ENCODE measurements at places on chromosomes 6 and 20.

DNA sequence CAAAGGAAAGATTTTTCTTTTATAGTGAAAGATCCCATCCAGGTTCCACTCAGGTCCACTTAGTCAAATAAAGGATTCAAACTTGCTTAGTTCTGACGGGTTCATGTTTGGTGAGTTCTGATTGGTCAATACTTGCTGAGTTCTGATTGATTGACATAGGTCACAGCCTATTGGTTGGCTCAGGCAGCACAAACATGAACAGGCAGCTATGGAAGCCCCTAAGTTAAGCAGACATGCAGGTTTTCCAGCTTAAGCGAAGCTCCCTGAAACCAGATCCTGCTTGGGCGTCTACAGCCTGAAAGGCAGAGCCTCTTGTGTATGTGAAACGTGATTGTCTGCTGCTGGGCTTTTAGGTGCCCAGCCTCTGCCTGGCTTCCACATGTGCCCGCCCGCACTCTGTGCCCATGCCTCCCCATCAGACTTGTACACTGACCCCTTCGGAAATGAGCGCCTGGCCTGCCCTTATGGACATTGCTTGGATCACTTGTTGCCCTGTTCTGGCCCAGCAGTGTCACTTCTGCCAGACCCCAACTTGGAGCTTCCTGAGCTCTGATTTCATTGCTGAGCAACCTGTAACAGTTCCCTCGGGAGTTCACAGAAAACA, 45.4 kb upstream of the ECI2 start:
- no peak for DNase-seq
- no peak overlapping the region for H3K4me3 ChIP-seq
- no peaks in the 10 kb centered on the region for H3K27me3 ChIP-seq
- H3K27ac ChIP-seq, result no peak overlapping the region
- H3K4me1 ChIP-seq, result no peaks in the 10 kb centered on the region

DNA sequence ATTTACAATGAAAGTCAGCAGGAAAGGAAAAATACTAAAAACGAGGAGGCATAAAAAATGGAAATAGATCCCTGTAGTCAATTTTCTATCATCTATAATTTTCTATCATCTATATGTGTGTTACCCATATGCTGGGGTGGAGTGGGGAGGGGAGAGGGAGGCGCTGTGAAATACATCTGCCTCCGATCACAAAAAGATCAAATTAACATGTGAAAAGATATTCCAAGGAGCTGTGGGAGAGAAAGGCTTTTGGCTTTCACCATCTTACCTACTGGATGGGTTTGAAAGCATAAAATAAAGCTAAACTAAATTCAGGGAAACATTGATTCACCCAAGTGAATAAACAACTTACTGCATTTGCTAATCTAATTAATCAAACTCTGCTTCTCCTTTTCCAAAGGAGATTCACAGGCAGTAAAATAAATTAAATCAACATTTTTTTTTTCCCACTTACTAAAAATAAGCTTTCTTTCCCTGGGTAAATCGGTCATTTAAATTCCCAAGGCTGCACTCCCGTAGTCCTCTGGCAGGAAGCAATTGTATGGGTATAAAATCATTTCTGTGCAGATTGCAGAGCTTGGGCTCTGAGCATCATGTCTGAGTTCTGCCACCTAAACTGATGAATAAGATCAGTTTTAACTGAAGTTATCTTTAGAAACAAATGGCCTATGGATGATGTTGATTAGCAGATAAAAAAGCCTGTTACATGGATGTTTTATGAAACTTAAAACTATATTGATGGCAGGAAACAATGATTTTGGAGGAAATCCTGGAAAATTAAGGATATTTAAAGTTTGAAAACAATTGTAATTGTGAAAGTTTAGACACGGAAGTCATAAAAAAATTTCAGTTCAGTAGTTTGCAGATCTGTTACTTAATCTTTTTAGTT, 147.9 kb downstream of the SOX4 start:
- no peak for DNase-seq
- H3K4me1 ChIP-seq, result no peaks in the 10 kb centered on the region
- H3K27me3 ChIP-seq, result no peaks in the 10 kb centered on the region
- H3K36me3 ChIP-seq, result no peaks in the 10 kb centered on the region

DNA sequence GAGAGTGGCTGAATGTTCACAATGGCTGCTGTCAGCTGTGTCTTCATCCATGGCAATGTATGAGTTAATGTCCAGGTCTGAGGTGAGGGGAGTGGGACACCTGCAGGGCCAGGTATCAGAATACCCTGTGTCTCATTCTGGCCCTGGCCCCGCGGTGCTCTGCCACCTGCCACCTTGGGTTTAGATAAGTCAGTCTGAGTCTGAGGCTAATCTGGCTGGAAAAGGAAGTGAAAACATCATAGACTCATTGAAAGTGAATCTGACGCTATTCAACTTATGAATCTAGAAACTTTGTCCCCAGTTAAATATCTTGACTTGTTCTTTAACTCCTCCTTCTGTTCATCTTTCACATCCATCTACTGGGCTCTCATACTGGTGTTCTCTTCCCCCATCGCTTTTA, 267.1 kb upstream of the JAG1 start:
- no peak for DNase-seq
- no peaks in the 10 kb centered on the region for H3K36me3 ChIP-seq
- H3K4me3 ChIP-seq, result no peak overlapping the region
- no peaks in the 10 kb centered on the region for H3K4me1 ChIP-seq
- H3K27me3 ChIP-seq, result no peaks in the 10 kb centered on the region
- H3K27ac ChIP-seq, result no peak overlapping the region

GRCh38 chr6:3228046-3228671, 706 bp upstream of the TUBB2B start:
- peak overlapping the region; percentile 40 for H3K4me3 ChIP-seq
- H3K27me3 ChIP-seq, result peaks cover 61% of the 10 kb centered on the region
- DNase-seq, result no peak

DNA sequence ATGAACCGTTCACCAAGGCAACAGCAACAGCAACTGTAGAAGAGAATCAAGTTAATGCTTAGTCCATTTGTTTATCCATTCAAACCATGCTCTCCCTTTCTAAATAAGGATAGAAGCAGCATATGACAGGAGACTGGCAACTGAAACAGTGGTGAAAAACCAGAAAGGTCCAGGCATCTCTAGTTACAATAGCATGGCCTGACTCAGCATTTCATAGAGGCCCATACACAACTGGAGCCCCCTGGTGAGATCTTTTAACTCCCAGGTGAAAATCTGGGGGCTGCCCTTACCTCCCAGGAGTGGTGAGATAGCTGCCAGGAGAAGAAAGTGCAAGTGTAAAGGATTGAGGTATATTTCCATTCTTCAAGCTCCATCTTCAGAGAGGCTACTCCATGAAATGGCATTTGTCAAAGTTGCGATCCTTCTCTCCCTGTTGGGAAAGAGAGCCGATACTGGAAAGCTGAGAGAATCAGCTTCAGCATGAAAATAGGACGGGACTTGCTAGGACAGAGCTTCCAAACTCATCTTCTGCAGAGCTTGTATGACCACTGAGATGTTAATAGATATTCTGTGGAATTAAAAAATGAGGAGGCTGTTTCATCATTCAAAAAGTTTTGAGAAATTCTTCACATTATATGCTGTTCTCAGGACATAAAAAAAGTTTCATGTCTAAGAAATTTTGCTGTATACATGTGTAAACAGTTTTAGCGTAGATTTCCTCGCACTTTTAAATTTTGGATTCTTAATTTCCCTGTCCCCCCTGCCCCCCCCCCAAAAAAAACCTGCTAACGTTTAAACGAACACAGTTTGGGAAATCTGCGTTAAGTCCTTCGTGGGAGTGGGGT, 10.9 kb upstream of the SLC2A12 start:
- no peaks in the 10 kb centered on the region for H3K36me3 ChIP-seq
- DNase-seq, result no peak
- H3K4me1 ChIP-seq, result no peaks in the 10 kb centered on the region
- no peaks in the 10 kb centered on the region for H3K27me3 ChIP-seq
- no peak overlapping the region for H3K4me3 ChIP-seq

GRCh38 chr6:10256113-10256690, 158.7 kb downstream of the TFAP2A start:
- no peaks in the 10 kb centered on the region for H3K4me1 ChIP-seq
- no peak for DNase-seq
- H3K27me3 ChIP-seq, result no peaks in the 10 kb centered on the region
- H3K36me3 ChIP-seq, result no peaks in the 10 kb centered on the region
- H3K27ac ChIP-seq, result no peak overlapping the region

GRCh38 chr20:57330998-57331397, 1.4 kb downstream of the SPO11 start:
- no peaks in the 10 kb centered on the region for H3K4me1 ChIP-seq
- H3K27me3 ChIP-seq, result peaks cover 7% of the 10 kb centered on the region
- H3K27ac ChIP-seq, result no peak overlapping the region
- no peak overlapping the region for H3K4me3 ChIP-seq
- DNase-seq, result no peak
- H3K36me3 ChIP-seq, result no peaks in the 10 kb centered on the region

DNA sequence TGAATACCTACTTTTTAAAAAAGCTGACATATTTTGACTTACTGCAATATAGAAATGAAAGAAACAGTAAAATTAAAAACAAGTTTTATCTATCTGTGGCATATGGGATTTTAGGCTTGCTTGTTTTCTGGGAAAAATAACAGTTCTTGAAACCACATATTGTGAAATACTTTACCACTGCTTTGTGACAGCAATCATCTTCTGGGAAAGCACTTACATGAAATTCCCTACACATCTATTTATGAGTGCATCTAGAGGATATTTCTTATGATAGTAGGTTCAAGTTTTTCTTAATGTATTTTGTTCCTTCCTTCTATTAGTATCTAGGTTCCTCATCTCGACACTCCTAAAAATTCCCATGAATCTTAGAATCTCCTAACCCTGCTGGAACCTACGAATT, 75.2 kb downstream of the STXBP5 start:
- peaks cover 14% of the 10 kb centered on the region for H3K36me3 ChIP-seq
- no peaks in the 10 kb centered on the region for H3K27me3 ChIP-seq
- no peak for DNase-seq
- H3K4me3 ChIP-seq, result no peak overlapping the region

DNA sequence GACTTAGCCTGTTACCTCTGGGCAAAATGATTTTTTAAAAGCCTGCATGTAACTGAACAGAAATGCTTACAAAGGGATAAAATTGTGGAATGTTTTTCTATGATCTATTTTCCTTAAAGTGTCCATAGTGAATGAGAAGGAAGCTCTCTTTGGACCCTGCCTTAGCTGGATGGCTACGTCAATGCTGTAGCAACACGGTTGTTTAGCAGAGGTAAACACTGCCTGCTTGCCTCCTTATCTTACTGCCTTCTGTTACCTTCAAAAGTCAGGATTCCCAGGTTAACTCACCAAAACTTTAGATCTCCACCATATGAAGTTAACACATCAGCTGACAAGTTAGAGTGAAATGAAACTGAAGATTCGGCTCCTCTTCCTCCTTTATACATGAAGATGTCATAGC, 402.6 kb downstream of the SAMD5 start:
- no peak for DNase-seq
- no peak overlapping the region for H3K4me3 ChIP-seq
- no peaks in the 10 kb centered on the region for H3K4me1 ChIP-seq
- no peaks in the 10 kb centered on the region for H3K36me3 ChIP-seq

DNA sequence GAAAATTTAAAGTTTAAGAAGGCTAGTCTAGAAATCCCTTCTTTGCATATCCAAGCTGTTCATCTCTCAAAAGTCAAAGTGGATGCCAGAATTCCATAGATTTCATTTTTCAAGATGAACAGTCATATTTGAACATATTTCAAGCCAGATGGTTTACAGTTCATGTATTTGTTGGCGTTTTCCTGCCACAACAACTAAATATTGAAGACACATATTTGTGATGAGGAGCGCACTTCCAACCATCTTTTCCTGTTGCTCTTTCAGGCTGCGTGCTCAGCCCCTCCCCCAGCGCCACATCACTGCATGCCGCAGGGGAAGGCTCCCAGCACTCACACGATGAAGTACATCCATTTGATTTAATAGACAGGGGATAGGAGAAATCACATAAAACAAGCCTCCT, 5.9 kb upstream of the NOX3 start:
- no peak overlapping the region for H3K4me3 ChIP-seq
- H3K27me3 ChIP-seq, result no peaks in the 10 kb centered on the region
- no peak for DNase-seq
- H3K36me3 ChIP-seq, result no peaks in the 10 kb centered on the region
- no peaks in the 10 kb centered on the region for H3K4me1 ChIP-seq
- no peak overlapping the region for H3K27ac ChIP-seq

DNA sequence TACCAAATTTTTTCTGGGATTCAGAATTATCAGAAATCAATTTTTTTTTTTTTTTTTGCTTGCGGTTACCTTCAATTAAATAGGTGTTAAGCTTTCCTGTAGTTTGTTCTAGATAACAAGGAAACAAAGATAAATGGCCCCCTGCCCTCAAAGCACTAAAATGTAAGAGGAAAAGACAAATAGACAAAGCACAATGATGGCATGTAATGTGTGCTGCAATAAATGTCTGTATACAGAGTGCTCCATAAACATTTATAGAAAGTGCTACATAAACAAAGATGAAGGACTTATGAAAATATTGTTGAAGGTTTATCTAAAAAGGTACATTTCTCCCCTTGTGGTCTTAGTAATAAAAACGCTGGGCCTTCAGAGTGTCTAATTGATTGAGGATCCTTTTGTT, 384.6 kb downstream of the PKHD1 start:
- no peaks in the 10 kb centered on the region for H3K4me1 ChIP-seq
- no peak overlapping the region for H3K4me3 ChIP-seq
- DNase-seq, result no peak
- H3K27me3 ChIP-seq, result no peaks in the 10 kb centered on the region
- H3K27ac ChIP-seq, result no peak overlapping the region

DNA sequence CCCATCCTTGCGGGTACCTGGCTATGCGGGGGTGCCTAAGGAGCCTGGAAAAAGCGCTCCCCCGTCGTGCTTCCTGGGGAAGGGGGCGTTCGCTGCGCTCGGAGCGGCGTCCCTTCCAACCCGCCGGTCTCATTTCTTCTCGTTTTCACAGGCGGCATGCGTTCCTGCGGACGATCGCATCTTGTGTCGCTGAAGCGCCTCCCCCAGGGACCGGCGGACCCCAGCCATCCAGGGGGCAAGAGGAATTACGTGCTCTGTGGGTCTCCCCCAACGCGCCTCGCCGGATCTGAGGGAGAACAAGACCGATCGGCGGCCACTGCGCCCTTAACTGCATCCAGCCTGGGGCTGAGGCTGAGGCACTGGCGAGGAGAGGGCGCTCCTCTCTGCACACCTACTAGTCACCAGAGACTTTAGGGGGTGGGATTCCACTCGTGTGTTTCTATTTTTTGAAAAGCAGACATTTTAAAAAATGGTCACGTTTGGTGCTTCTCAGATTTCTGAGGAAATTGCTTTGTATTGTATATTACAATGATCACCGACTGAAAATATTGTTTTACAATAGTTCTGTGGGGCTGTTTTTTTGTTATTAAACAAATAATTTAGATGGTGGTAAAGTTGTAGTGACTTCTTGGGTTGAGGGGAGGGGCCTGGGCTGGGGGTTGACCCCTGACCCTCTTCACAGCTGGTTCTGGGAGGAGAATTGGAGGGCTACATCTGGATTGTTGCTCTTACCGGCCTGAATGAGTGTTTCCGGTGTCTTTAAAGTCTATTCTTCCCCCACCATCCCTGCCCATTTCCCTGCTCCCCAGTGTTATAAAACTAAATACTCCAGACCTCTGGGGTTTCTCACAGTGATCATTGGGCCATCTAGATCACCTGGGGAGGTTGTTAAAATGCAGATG, 1.1 kb downstream of the ID1 start:
- H3K4me1 ChIP-seq, result peaks cover 19% of the 10 kb centered on the region
- peak overlapping the region; percentile 77 for H3K4me3 ChIP-seq
- no peaks in the 10 kb centered on the region for H3K36me3 ChIP-seq
- peaks cover 31% of the 10 kb centered on the region for H3K27me3 ChIP-seq
- no peak for DNase-seq
